Activated CD4-positive, alpha-beta T cell treated with anti-CD3 and anti-CD28 coated beads, Interleukin-2, amount 10 ng/mL, durations not matched to agents 24 days and 14 days (primary cell): ENCODE measurements at places on chromosomes 1 and 21.

GRCh38 chr1:224747578-224747977 lies 131.5 kb downstream of the CNIH3 start:
- no peak overlapping the region for H3K4me3 ChIP-seq
- no peaks in the 10 kb centered on the region for H3K36me3 ChIP-seq
- peaks cover 15% of the 10 kb centered on the region for H3K4me1 ChIP-seq
- H3K27me3 ChIP-seq, result peaks cover 4% of the 10 kb centered on the region
- DNase-seq, result no peak

- H3K27me3 ChIP-seq, result no peaks in the 10 kb centered on the region
- no peak for DNase-seq
- peak overlapping the region; percentile 5 for H3K4me3 ChIP-seq
- H3K4me1 ChIP-seq, result peaks cover 65% of the 10 kb centered on the region
- H3K27ac ChIP-seq, result peak overlapping the region; percentile 45
- H3K36me3 ChIP-seq, result peaks cover 14% of the 10 kb centered on the region
Observed at GRCh38 chr1:19456968-19457441, 28.3 kb downstream of the CAPZB start.

DNA sequence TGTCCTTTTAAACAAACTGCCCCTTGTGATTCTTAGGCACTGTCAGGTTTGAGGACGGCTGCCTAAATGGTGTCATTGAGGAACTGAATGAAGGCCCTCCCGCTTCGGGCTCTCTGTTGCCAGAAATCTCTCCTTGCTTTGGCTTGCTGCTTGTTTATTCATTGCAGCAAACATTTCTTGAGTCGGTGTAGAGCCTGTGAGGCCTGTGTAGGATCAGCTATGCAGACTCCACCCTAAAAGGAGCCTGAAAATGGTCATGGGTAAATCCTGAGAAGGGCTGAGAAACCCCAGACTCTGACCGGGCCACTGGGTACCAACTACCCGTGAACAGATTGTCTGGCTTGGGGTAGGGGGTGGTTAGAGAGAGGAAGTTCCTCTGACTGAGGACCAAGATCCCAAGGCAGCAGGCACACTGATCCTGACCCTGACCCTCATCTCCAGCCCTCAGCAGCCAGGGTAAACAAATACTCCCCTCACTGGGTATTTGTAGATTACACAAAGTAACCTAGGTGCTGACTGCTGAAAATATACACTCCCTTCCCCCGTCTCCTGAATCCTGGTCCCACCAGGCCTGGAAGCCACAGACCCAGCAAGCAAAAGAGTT lies 3.1 kb downstream of the IL6R start:
- H3K4me1 ChIP-seq, result peaks cover 62% of the 10 kb centered on the region
- no peak for DNase-seq
- H3K27ac ChIP-seq, result peak overlapping the region; percentile 28
- H3K27me3 ChIP-seq, result no peaks in the 10 kb centered on the region
- H3K36me3 ChIP-seq, result no peaks in the 10 kb centered on the region

DNA sequence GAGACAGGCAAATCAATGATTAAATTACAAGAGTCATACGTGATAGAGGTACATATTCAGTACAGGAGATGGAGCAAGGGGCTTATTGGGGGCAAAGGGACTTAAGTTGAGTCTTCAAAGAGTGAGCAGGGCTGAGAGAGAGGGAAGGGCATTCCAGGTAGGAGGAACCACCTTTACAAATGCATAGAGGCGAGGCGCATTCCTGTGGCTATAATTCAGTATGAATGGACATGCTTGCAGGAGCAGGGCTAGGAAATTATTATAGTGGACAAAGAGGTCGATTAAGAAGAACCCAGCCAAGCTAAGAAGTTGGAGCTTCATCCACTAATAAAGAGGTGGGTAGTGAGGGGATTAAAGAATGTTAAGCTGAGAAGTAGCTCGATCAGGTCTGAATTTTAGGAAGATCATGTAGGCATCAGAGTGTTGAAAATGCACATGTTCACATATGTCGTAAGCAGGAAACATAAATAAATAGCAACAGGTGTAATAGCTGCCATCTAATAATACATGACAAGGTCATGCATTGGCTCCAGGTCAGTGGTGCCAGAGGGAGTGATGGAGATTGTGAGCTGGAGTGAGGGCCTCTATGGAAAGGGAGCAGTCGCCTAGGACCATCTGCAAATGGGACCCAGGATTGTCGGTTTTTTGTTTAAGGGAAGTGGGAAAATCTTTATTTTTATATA lies 12.0 kb upstream of the HNRNPU start:
- no peaks in the 10 kb centered on the region for H3K4me1 ChIP-seq
- no peak overlapping the region for H3K27ac ChIP-seq
- H3K4me3 ChIP-seq, result no peak overlapping the region
- H3K27me3 ChIP-seq, result peaks cover 3% of the 10 kb centered on the region
- DNase-seq, result no peak

GRCh38 chr1:161505686-161506085 lies 429 bp downstream of the FCGR2A start:
- no peaks in the 10 kb centered on the region for H3K36me3 ChIP-seq
- DNase-seq, result no peak
- peaks cover 34% of the 10 kb centered on the region for H3K27me3 ChIP-seq

GRCh38 chr1:161805399-161806197 lies 39.5 kb downstream of the ATF6 start:
- no peaks in the 10 kb centered on the region for H3K27me3 ChIP-seq
- peaks cover 51% of the 10 kb centered on the region for H3K36me3 ChIP-seq
- no peak overlapping the region for H3K4me3 ChIP-seq
- peaks cover 7% of the 10 kb centered on the region for H3K4me1 ChIP-seq
- peak overlapping the region; percentile 67 for H3K27ac ChIP-seq

- H3K27ac ChIP-seq, result no peak overlapping the region
- peaks cover 21% of the 10 kb centered on the region for H3K27me3 ChIP-seq
- no peaks in the 10 kb centered on the region for H3K4me1 ChIP-seq
- no peak overlapping the region for H3K4me3 ChIP-seq
- H3K36me3 ChIP-seq, result no peaks in the 10 kb centered on the region
Observed at GRCh38 chr1:158728510-158729225, 8.1 kb upstream of the OR6K3 start.

DNA sequence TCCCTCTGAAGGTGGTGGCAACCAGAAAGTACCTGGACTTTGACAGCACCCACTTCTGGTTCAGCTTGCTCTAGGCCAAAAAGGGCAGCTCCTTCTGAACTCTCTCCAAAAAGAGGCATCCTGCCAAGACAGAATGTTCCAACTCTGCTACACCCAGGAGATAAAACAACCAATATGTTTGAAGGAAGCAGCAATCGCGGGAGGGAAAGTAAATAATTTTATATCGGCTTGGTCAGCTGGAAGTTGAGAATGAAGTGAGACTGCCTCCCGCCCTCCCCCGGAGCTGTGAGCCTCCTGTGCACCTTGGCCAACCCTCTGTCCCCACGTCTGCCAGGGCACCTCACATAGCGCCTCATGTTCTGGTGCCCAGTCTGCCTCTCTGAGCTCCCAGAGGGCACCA lies 130.3 kb upstream of the ATP1A1 start:
- no peak overlapping the region for H3K27ac ChIP-seq
- DNase-seq, result no peak
- no peak overlapping the region for H3K4me3 ChIP-seq
- H3K36me3 ChIP-seq, result no peaks in the 10 kb centered on the region

- H3K27ac ChIP-seq, result no peak overlapping the region
- peaks cover 3% of the 10 kb centered on the region for H3K27me3 ChIP-seq
Observed at GRCh38 chr1:222090103-222090502, 348.2 kb upstream of the DUSP10 start.

- H3K4me3 ChIP-seq, result no peak overlapping the region
- H3K36me3 ChIP-seq, result peaks cover 22% of the 10 kb centered on the region
- no peaks in the 10 kb centered on the region for H3K4me1 ChIP-seq
- DNase-seq, result no peak
Observed at GRCh38 chr1:89221341-89221740, 22.6 kb upstream of the GBP4 start.

- no peak for DNase-seq
- peaks cover 4% of the 10 kb centered on the region for H3K4me1 ChIP-seq
- no peak overlapping the region for H3K4me3 ChIP-seq
- peaks cover 39% of the 10 kb centered on the region for H3K27me3 ChIP-seq
- no peaks in the 10 kb centered on the region for H3K36me3 ChIP-seq
Observed at GRCh38 chr1:91400133-91400725, 4.4 kb downstream of the HFM1 start.

GRCh38 chr1:246583448-246584185 lies 17.4 kb downstream of the CNST start:
- H3K36me3 ChIP-seq, result peaks cover 14% of the 10 kb centered on the region
- H3K4me1 ChIP-seq, result peaks cover 9% of the 10 kb centered on the region
- no peak overlapping the region for H3K4me3 ChIP-seq
- DNase-seq, result no peak
- no peaks in the 10 kb centered on the region for H3K27me3 ChIP-seq

DNA sequence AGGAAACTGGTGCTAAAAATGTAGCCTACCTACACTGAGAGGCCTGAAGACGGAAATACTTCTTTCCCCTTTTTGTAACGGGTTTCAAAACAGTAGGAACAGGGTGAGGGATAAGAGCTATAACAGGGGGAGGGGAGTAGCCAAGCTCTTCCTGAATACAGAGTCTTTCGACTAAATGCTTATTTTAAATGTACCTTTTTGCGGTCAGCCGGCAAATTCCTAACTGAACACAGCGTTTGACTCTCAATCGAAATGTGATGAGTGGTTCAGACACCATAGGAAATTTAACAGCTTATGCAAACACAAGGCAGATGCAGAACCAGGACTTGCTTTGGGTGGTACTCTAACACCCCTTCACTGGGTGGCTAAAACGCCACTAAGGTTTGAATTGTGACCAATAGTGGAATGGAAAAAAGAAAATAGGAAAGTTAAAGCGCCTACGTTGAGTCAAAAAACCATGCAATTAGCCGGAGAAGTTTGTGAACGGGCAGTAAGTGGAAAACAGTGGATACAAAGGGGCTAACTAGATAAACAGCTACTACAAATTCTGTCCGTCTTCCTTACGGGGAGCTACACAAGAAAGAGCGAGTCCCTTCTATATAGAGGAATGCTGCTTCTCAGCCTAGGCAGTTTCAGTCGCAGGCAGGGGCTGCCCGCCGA lies 1.7 kb downstream of the EGLN1 start:
- DNase-seq, result peak; percentile 67
- peaks cover 57% of the 10 kb centered on the region for H3K4me1 ChIP-seq
- peaks cover 14% of the 10 kb centered on the region for H3K27me3 ChIP-seq
- peak overlapping the region; percentile 88 for H3K27ac ChIP-seq
- peaks cover 26% of the 10 kb centered on the region for H3K36me3 ChIP-seq
